Activated gamma-delta T cell treated with anti-CD3 and anti-CD28 coated beads, Interleukin-2, amount 50 U/mL, for 16 hours (primary cell): ENCODE measurements at places on chromosomes 6 and 20.

DNA sequence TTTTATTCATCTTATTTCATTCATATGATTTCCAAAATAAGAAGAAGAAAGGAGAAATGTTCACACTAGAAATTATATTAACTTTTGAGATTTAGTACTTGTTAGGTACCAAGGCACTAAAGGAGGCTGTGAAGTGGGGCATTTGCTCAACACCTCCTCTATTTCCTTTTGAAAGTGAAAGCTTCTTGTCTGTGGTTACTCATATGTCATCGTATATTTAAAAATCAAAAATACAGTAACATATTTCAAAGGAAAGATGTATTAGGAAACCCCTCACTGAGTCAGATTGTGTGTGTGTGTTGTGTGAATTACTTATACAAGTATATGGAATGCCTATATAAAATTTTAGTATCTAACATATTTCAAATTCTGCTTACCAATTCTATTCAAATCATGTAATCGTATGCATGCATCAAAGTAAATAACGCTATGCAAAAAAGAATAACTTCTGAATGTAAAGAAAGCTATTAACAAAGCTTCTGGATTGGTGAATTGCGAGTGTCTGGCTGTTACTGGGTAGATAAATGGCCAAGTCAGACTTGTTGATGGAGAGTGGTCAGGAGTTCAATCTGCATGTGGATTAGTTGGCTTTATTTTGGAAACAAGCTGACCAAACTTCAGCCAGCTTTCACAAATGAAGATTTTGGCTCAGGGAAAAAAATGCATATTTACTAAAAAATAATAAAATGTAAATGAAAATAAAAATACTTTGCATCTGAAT, 70.9 kb downstream of the PACRG start:
- no peak for DNase-seq

- no peak for DNase-seq
Measured at GRCh38 chr20:11797156-11797555, 120.5 kb upstream of the BTBD3 start.

- DNase-seq = no peak
Measured at GRCh38 chr6:99637629-99638028, 31.0 kb downstream of the PRDM13 start.

DNA sequence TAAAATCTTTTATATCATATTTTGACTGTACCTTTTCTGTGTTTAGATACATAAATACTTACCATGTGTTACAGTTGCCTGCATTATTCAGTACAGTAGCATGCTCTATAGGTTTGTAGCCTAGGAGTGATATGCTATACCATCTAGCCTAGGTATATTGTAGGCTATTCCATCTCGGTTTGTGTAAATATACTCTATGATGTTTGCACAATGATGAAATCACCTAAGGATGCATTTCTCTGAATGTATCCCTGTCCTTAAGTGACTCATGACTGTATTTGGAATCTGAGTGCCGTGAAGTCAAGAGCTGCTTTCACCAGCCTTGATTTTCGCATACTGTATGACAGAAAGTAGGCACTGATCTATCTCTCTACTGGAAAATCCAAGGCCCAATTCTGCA, 129.9 kb downstream of the UTRN start:
- no peak for DNase-seq

DNA sequence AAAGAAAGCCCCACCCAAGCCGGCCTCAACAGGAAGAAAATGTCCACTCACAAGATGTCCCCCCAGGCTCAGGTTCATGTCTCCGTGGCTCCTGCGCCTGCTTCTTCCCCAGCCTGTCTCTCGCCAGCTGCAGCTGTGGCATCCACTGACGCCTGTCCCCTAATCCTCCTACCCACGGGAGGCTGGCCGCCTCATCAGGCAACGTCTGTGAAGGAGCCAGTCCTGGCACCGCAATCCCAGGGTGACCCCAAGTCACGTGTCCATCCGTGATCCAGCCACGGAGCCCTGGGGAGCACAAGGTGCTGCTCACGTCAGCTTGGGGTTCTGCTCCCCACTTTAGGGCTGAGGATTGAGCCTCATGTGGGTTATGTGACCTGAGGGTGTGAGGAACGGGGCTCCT, 640.3 kb downstream of the CDH26 start:
- no peak for DNase-seq

- no peak for DNase-seq
Measured at GRCh38 chr6:97094376-97094775, 169.8 kb downstream of the KLHL32 start.

- DNase-seq = no peak
Measured at GRCh38 chr20:37896932-37897548, 5.9 kb upstream of the VSTM2L start.
